PC-9 (cell line): ENCODE measurements at places on chromosomes 6 and 20. TPM values are rescaled to one million over a fixed set of nuclear protein-coding genes. Genes with fewer than 3 reads are reported as not detected.

GRCh38 chr20:23643659-23644058, 5.9 kb upstream of the CST3 start:
- no peak overlapping the region for H3K27ac ChIP-seq
- peaks cover 63% of the 10 kb centered on the region for H3K4me1 ChIP-seq
- H3K27me3 ChIP-seq: no peaks in the 10 kb centered on the region
- DNase-seq: no peak
- no peak overlapping the region for H3K4me3 ChIP-seq

DNA sequence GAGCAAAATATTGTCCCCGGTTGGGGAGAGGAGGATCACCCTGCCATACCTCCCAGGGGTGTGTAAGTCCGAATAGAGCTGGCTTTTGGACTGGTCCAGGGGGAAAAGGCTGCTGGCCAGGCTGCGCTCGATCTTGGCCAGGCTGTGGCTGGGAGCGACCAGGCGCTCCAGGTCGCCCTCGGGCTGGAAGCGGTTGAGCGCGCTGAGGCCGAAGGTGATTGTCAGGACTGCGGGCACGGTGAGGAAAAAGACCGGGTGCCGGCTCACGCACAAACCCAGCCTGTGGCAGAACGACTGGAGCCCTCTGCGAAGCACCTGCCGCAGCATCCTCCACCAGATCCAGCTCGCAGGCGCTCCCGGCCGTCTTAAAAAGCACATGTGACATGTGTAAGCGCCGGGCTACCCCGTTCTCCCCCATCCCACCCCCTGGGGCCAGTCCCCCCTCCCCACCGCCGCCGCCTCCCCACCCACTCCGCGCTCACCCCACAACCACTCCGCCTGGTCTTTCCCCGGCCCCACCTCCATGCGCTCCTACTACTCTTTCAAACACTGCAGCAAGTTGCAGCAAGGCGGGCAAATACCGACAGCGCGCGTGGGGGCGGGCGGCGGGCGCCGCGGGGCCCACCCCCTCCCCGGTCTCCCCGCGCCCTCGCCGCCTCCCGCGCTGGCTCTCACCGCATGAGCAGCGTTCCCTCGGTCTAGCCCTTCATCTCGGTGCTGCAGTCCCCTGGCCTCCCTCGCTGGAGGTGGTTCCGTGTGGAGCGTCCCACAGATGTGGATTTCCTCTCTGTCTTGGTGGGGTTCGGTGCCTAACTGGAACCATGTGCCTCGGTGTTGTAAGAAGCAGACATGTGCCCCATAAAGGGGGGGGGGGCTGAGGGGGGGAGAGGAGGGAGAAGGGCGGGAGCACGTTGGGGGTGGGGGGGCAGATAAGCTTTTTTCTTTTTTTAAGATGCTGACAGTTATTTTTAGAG, 42.4 kb downstream of the PTCHD4 start:
- no peaks in the 10 kb centered on the region for H3K27me3 ChIP-seq
- no peak overlapping the region for H3K27ac ChIP-seq
- H3K36me3 ChIP-seq: no peaks in the 10 kb centered on the region

- no peaks in the 10 kb centered on the region for H3K4me1 ChIP-seq
- no peak overlapping the region for H3K27ac ChIP-seq
- peaks cover 36% of the 10 kb centered on the region for H3K27me3 ChIP-seq
- DNase-seq: no peak
- no peaks in the 10 kb centered on the region for H3K36me3 ChIP-seq
- H3K4me3 ChIP-seq: no peak overlapping the region
Measured at GRCh38 chr6:107753778-107754177, 70.3 kb downstream of the SCML4 start.

The FAM184A gene
- total RNA-seq: 0.85 and 1.1 TPM in 2 replicates

DNA sequence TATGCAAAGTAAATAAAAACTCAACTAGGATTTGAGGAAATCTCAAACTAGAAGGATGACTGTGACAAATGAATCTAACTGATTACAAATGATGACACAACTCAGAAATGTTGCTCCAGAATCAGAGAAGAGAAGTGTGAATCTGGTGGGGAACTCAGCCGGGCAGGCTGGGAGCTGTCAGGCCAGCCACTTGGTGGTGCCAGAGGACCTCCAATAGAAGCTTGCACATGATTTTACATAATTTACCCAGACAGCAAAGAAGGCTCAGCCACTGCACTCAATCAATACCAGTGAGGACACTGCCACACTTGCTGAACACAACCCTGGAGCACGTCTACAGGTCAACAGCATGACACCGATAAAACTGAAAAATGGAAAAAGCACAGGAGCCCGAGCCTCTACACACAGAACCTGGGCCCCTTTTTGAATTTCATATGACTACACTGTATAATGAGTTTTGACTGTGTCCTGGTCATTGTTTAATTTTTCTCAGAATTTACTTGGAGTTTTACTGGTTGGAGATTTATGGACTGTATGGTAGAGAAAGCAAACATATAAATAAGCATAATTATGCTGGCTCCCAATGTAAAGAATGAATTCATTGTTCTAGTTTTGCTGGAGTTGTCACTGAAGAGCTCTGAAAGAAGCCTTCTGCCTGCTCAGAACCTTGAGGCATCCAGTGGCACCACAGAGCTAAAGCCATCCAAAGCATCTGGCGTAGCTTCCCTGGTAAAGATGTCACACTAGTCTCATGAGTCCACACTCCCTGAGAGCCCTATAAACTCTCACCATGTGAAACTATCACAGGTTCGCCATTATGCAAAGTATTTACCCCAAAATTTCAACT, 296.5 kb downstream of the THBS2 start:
- H3K27ac ChIP-seq: no peak overlapping the region
- H3K4me1 ChIP-seq: no peaks in the 10 kb centered on the region
- peaks cover 61% of the 10 kb centered on the region for H3K27me3 ChIP-seq
- H3K36me3 ChIP-seq: no peaks in the 10 kb centered on the region
- no peak overlapping the region for H3K4me3 ChIP-seq

The PLN gene
- not detected in 2 replicates for total RNA-seq

- no peaks in the 10 kb centered on the region for H3K4me1 ChIP-seq
- no peaks in the 10 kb centered on the region for H3K27me3 ChIP-seq
- DNase-seq: no peak
- no peaks in the 10 kb centered on the region for H3K36me3 ChIP-seq
Measured at GRCh38 chr6:786946-787763, 94.2 kb upstream of the EXOC2 start.

The ZNF165 gene
- total RNA-seq: 10.5 and 12.6 TPM in 2 replicates

- no peaks in the 10 kb centered on the region for H3K27me3 ChIP-seq
- H3K4me3 ChIP-seq: no peak overlapping the region
- H3K4me1 ChIP-seq: 0 out of 2 replicates have a peak, but pooled peaks cover 7% of the 10 kb centered on the region
- H3K27ac ChIP-seq: peak overlapping the region; percentile 2; the same call in 1 of the 2 replicates
Measured at GRCh38 chr6:44960898-44961297, 367.2 kb upstream of the RUNX2 start.

- H3K4me3 ChIP-seq: peak overlapping the region; percentile 73
- DNase-seq: no peak
- H3K36me3 ChIP-seq: 0 out of 2 replicates have a peak, but pooled peaks cover 2% of the 10 kb centered on the region
Measured at GRCh38 chr6:145813285-145814034, 1.1 kb downstream of the FBXO30 start.

DNA sequence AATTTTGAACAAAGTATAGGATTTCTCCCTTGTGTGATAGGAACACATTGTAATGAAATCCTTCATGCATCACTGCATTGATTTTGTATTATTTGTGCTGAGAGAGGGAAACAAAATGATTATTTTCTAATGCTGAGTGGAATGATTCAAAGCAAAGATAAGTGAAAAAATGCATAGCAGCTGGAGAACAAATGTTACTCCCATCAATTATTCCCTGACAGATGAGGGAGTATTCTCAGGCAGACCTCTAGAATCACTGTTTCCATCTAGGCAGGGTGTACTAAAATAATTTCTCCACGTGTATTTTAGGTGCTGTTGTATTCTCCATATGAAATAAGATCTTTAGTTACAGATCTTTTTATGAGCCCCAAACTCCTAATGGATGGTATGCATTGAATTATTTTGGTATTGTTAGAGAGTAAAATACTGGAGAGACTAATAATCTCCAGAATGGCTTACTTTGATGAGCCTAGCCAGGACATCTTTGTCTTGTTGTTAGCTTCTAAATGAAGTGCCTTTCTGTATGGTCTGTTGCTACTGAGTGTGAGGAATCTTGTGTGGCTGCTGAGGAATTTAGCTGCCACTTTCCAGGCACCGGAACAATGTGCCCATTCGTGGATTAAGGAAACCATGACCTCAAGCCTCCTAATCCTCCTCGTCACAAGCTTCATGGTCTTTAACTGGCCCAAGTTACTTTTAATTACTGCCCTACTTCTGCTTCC, 39.6 kb downstream of the RNF217 start:
- H3K27ac ChIP-seq: no peak overlapping the region
- no peak for DNase-seq
- H3K4me3 ChIP-seq: no peak overlapping the region
- H3K4me1 ChIP-seq: peaks cover 52% of the 10 kb centered on the region
- H3K36me3 ChIP-seq: peaks cover 4% of the 10 kb centered on the region

The CYP21A2 gene
- total RNA-seq: 0.33 TPM in 1 of 2 replicates, not detected in the other

- no peak for DNase-seq
- H3K36me3 ChIP-seq: no peaks in the 10 kb centered on the region
- no peaks in the 10 kb centered on the region for H3K27me3 ChIP-seq
- H3K27ac ChIP-seq: no peak overlapping the region
Measured at GRCh38 chr20:7240490-7240889, 473.0 kb downstream of the BMP2 start.

- H3K27me3 ChIP-seq: no peaks in the 10 kb centered on the region
- H3K4me1 ChIP-seq: peaks cover 58% of the 10 kb centered on the region
- peak overlapping the region; percentile 64 for H3K27ac ChIP-seq
Measured at GRCh38 chr6:36130667-36131510, 576 bp downstream of the MAPK13 start.

DNA sequence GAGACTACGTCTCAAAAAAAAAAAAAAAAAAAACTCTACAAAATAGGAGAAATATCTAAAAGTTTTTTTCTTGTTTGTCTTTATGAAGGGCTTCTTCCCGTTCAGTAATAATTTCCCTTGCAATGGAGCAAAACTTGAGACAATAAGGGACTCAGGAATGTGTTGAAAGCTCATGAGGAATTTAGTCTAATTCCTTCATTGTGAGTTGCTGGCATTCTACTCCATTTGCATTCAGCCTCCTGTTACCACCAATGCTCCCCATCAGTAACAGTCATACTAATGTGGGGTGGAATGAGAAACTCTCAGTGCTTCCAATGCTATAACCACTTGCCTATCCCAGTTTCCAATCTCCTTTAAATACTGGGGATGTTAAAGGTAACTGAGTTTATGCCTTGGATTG, 576.7 kb upstream of the AGPAT4 start:
- H3K4me1 ChIP-seq: no peaks in the 10 kb centered on the region
- peaks cover 24% of the 10 kb centered on the region for H3K27me3 ChIP-seq
- DNase-seq: no peak
- no peaks in the 10 kb centered on the region for H3K36me3 ChIP-seq

The FLRT3 gene
- 0.70 and 0.95 TPM in 2 replicates for total RNA-seq

DNA sequence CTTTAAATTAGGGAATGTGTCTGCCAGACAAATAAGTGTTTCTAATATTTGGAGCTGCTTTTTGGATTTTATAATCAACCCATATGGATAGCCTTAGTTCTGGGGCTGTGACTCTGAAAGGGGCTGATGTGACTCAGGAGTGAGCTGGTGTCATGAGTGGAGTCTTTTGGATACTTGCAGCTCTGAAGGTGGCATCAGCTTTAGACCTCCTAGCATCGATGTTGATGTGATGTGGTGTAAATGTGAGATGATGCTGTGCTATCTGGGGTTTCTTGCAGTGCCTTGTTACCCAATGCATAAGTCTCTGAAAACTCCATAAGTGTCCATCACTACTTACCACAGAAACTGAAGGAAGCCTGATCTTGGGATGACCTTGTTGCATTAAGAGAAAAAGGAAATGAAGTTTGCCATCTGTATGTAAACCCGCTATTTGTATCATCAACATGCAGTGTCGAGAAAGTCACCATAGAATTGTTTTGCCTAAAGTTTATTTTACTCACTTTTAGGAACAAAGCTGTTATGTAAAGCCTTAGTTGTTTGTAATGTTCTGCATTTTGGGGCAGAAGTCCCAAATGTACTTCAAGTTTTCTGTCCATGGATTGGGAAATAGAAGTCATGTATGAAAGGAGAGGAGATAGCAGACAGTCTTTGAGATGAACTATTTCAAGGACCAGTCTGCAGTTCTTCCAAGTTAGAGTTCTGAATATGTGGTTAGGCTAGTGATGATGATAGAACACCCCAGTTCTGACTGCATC, 8.0 kb downstream of the FOXO3 start:
- H3K36me3 ChIP-seq: peaks cover 55% of the 10 kb centered on the region
- peaks cover 36% of the 10 kb centered on the region for H3K4me1 ChIP-seq
- no peak overlapping the region for H3K4me3 ChIP-seq
- H3K27ac ChIP-seq: no peak overlapping the region
- peak; percentile 25 for DNase-seq

- H3K4me3 ChIP-seq: no peak overlapping the region
- no peaks in the 10 kb centered on the region for H3K4me1 ChIP-seq
- H3K27me3 ChIP-seq: no peaks in the 10 kb centered on the region
- no peaks in the 10 kb centered on the region for H3K36me3 ChIP-seq
- DNase-seq: no peak
Measured at GRCh38 chr20:34150306-34151000, 38.4 kb upstream of the EIF2S2 start.

GRCh38 chr6:138655828-138656227, 117.7 kb upstream of the CCDC28A start:
- no peaks in the 10 kb centered on the region for H3K36me3 ChIP-seq
- no peak for DNase-seq
- no peaks in the 10 kb centered on the region for H3K27me3 ChIP-seq
- H3K4me3 ChIP-seq: no peak overlapping the region

The BPI gene
- not detected in 2 replicates for total RNA-seq

The TCP1 gene
- total RNA-seq: 159 and 166 TPM in 2 replicates

The TENT5A gene
- 2.0 and 2.2 TPM in 2 replicates for total RNA-seq

- peaks cover 21% of the 10 kb centered on the region; the same call in 1 of the 2 replicates for H3K27me3 ChIP-seq
- no peak overlapping the region for H3K27ac ChIP-seq
- H3K4me3 ChIP-seq: no peak overlapping the region
- no peak for DNase-seq
- H3K4me1 ChIP-seq: no peaks in the 10 kb centered on the region
Measured at GRCh38 chr6:12844284-12845223, 128.0 kb downstream of the PHACTR1 start.

DNA sequence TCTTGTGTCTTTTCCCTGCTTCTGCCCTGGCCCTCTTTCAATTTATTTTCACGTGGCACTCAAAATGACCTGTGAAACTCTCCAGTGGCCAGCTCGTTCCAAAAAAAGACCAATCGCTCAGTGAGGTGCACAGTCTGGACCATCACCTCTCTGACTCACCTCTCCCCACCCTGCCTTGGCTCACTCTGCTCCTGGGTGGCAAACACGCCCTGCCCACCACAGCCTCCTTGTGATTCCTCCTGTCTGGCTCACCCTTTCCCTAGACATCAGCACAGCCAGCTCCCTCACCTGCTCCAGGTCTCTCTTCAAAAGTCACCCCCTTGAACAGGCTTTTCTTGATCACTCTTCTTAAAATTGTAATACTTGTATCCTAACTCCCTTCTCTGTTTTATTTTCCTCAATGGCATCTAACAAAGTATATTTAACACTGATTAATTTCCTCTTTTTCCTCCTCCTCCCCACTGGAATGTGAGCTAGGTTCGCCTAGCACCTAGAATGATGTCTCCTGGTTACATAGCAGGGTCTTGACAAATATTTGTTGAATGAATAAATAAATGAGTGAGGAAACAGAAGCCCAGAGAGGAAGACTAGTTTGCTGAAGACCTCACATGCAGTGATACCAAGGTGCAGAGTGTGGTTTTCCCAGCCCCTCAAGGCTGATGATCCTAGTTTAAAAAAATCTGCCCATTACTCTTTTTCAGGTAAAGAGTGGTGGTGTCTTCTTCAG, 109.0 kb downstream of the GJA10 start:
- no peaks in the 10 kb centered on the region for H3K27me3 ChIP-seq
- DNase-seq: peak; percentile 36
- no peaks in the 10 kb centered on the region for H3K36me3 ChIP-seq
- H3K4me3 ChIP-seq: no peak overlapping the region
- H3K4me1 ChIP-seq: peaks cover 33% of the 10 kb centered on the region
